ENCODE measurements at places on chromosomes 4 and X. TPM values are rescaled to one million over a fixed set of nuclear protein-coding genes. Genes with fewer than 3 reads are reported as not detected.

DNA sequence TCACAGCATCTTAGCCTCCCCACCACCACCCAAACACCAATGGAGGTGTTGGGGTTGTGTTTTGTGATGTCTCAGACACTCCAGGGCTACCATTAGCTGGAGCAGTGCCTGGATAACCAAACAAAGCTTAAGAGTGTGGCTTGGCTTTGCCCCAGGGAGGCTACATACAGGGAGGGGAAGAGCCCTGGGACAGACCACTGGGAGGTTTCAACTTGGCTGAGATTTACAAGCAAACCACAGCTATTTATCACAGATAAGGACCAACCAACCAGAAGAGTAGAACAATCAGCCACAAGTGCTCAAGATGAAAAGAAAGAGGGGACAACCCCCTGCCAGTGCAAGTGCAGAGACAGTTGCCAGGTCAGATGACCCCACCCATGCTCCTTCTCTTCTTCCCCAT is 24.1 kb downstream of the SOX3 start:
- no peaks in the 10 kb centered on the region for H3K27me3 ChIP-seq
- no peak overlapping the region for H3K4me3 ChIP-seq
- H3K27ac ChIP-seq, result no peak overlapping the region
- no peaks in the 10 kb centered on the region for H3K4me1 ChIP-seq

DNA sequence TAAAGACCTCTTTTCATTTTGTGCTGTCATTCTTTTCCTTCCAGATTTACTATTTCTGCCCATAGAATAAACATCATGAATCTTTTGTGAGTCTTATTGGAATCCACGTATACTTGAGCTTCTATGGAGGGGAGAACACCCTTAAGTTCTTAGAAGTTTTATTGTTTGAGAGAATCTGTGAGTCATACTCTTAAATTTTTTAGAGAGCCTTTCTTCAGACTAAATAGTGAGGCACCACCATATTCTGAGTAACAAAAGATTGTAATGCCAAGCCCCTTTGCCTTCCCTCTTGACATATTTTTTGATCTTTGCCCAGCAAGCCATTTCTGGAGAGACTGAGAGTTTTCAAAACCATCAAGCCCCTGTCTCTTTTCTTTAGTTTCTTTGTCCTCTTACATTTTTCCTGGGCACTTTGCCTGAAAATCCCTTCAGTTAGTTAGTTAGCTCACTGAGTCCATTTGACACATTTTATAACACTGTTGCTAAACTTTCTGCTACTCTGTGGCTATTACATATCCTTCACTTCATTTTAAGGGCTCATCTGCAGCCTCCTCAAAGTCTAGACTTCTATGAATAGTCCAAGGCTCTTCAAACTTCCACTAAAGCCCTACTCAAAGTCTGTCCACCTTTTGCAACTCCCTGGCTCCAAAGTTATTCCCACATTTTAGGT is 65.3 kb upstream of the NDUFC1 start:
- H3K27ac ChIP-seq, result no peak overlapping the region
- no peak overlapping the region for H3K4me3 ChIP-seq
- DNase-seq, result no peak
- peaks cover 46% of the 10 kb centered on the region for H3K36me3 ChIP-seq
- H3K27me3 ChIP-seq, result no peaks in the 10 kb centered on the region

- H3K4me3 ChIP-seq, result no peak overlapping the region
- H3K4me1 ChIP-seq, result no peaks in the 10 kb centered on the region
- no peaks in the 10 kb centered on the region for H3K36me3 ChIP-seq
- no peak overlapping the region for H3K27ac ChIP-seq
- no peak for DNase-seq
Observed at GRCh38 chrX:133417364-133417763, 2.1 kb upstream of the GPC4 start.

- no peaks in the 10 kb centered on the region for H3K36me3 ChIP-seq
- H3K4me1 ChIP-seq, result peaks cover 6% of the 10 kb centered on the region
- no peak for DNase-seq
- no peak overlapping the region for H3K4me3 ChIP-seq
- no peak overlapping the region for H3K27ac ChIP-seq
- H3K27me3 ChIP-seq, result peaks cover 21% of the 10 kb centered on the region
Observed at GRCh38 chr4:74932010-74932409, 906 bp upstream of the PARM1 start.

GRCh38 chrX:10008483-10009056 is 41.4 kb downstream of the CLDN34 start:
- H3K27me3 ChIP-seq, result no peaks in the 10 kb centered on the region
- no peaks in the 10 kb centered on the region for H3K36me3 ChIP-seq
- H3K4me3 ChIP-seq, result no peak overlapping the region
- H3K4me1 ChIP-seq, result peaks cover 3% of the 10 kb centered on the region
- no peak overlapping the region for H3K27ac ChIP-seq

GRCh38 chrX:120457766-120458180 is 11.3 kb downstream of the LAMP2 start:
- H3K27me3 ChIP-seq, result no peaks in the 10 kb centered on the region
- peaks cover 7% of the 10 kb centered on the region for H3K36me3 ChIP-seq
- H3K4me3 ChIP-seq, result no peak overlapping the region
- DNase-seq, result no peak
- peaks cover 9% of the 10 kb centered on the region for H3K4me1 ChIP-seq

DNA sequence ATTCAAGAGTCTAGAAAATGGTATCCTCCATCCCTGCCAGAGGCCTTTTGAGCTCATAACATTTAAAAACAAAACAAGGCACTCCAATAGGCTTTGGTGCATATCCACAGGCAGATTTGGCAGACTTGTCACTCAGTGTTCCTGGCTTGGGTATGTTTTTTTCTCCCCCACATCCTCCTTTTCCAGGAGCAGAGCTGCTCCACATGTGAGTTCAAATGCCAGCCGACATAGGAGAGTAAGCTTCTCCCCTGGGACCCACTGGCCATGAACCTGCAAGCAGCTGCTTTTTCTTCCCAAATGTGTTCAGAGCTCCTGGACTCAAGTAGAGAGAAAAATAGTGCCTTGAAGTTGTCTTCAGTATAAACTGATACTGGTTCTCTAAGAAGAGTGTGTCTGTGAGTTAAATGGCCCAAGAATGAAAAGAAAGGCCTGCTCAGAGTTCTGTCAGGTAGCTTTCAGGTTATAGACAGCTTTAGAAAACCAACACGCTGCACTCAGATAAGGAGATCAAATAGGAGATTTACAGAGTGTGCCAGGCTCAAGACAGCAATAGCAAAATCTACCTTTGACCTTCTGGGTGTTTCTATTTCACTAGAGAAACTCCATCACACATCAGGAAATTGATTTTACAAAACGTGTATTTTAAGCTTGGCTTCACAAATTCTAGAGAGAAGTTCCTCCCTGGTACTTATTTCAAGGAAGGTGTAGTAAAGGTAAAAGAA is 162.5 kb upstream of the GALNT7 start:
- no peaks in the 10 kb centered on the region for H3K27me3 ChIP-seq
- no peak overlapping the region for H3K4me3 ChIP-seq
- no peaks in the 10 kb centered on the region for H3K36me3 ChIP-seq
- H3K27ac ChIP-seq, result no peak overlapping the region
- no peaks in the 10 kb centered on the region for H3K4me1 ChIP-seq

- H3K4me1 ChIP-seq, result no peaks in the 10 kb centered on the region
- DNase-seq, result no peak
- peaks cover 2% of the 10 kb centered on the region for H3K27me3 ChIP-seq
- H3K36me3 ChIP-seq, result no peaks in the 10 kb centered on the region
Observed at GRCh38 chrX:2159861-2160260, 340.9 kb downstream of the DHRSX start.

DNA sequence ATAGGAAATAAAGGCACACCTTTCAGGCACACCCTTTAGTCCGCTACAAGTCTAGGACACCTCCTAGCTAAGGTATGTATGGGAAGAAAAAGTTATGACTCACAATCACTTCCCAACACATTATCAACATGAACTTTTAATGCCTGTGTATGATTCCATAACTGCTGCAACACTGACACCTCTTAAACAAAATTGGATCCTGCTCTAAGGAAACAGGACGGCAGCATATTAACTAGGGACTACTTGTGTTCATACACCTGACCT is 2.4 kb upstream of the PPP3CA start:
- no peaks in the 10 kb centered on the region for H3K36me3 ChIP-seq
- peaks cover 17% of the 10 kb centered on the region for H3K4me1 ChIP-seq
- H3K27ac ChIP-seq, result no peak overlapping the region
- peaks cover 8% of the 10 kb centered on the region for H3K27me3 ChIP-seq
- no peak overlapping the region for H3K4me3 ChIP-seq

GRCh38 chrX:23854945-23855344 is 52.8 kb downstream of the APOO start:
- no peak overlapping the region for H3K4me3 ChIP-seq
- DNase-seq, result no peak
- no peaks in the 10 kb centered on the region for H3K36me3 ChIP-seq
- no peak overlapping the region for H3K27ac ChIP-seq
- H3K4me1 ChIP-seq, result no peaks in the 10 kb centered on the region

GRCh38 chr4:139115226-139115625 is 61.8 kb downstream of the ELF2 start:
- no peak overlapping the region for H3K4me3 ChIP-seq
- H3K27me3 ChIP-seq, result no peaks in the 10 kb centered on the region
- no peak for DNase-seq
- H3K4me1 ChIP-seq, result no peaks in the 10 kb centered on the region
- peaks cover 4% of the 10 kb centered on the region for H3K36me3 ChIP-seq

- DNase-seq, result no peak
- no peak overlapping the region for H3K4me3 ChIP-seq
- H3K27ac ChIP-seq, result no peak overlapping the region
- H3K36me3 ChIP-seq, result no peaks in the 10 kb centered on the region
- no peaks in the 10 kb centered on the region for H3K4me1 ChIP-seq
Observed at GRCh38 chr4:3773552-3774001, 7.4 kb downstream of the ADRA2C start.

GRCh38 chr4:94345969-94346368 is 3.3 kb upstream of the HPGDS start:
- no peaks in the 10 kb centered on the region for H3K4me1 ChIP-seq
- H3K27ac ChIP-seq, result no peak overlapping the region
- H3K36me3 ChIP-seq, result no peaks in the 10 kb centered on the region
- DNase-seq, result no peak
- no peak overlapping the region for H3K4me3 ChIP-seq

GRCh38 chr4:93184053-93184452 is 644.5 kb upstream of the ATOH1 start:
- H3K4me3 ChIP-seq, result no peak overlapping the region
- no peaks in the 10 kb centered on the region for H3K27me3 ChIP-seq
- H3K36me3 ChIP-seq, result no peaks in the 10 kb centered on the region
- H3K27ac ChIP-seq, result no peak overlapping the region
- DNase-seq, result no peak

DNA sequence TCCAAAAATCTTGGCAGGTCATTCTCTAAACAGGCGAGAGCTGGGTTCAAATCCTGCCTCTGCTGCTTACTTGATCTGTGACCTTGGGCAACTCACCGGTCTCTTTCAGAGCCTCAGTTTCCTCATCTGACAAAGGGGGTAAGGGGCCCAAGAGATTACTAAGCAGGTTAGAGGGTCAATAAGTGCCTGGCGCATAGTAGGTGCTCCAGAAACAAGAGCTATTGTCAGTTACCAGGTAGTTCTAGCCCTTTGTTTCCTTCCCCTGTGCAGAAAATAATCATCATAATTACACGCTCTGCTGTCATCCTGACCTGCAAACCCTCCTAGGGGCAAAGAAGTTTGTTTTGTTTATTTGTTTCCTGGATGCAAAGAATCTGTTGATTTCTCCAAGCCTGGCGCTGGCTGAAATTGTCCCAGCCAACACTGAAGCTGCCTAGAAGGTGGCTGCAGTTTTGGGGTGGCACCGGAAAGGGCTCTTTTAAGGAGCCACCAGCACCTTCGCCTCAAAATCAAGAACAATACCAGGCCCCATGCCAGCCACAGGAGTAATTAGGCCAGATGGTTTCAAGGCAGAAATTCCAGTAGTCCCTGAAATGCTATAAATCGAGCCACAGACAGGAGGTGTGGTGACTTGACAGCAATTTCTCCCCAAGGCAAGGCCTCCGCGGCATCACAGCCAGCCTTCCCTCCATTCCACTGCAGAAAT is 10.2 kb upstream of the KIAA0232 start:
- DNase-seq, result no peak
- H3K36me3 ChIP-seq, result no peaks in the 10 kb centered on the region
- H3K4me1 ChIP-seq, result peaks cover 17% of the 10 kb centered on the region
- H3K27ac ChIP-seq, result no peak overlapping the region

DNA sequence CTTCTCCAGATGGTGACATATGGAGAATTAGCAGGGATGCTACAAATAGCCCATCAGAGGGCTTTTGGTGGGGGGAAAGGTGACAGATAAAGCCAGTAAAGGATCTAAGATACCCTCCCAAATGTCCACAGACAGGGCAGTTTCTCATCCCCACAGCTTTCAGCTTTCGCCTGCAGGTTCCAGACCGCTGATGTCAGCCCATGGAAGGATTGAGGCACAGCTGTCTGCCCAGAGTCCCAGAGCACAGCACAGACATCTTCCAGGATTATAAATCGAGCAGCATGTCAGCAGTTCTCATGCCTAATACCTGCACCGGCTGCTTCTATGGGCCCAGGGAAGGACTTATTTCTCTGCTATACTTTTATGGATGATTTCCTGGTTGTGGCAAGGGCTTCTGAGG is 96.7 kb upstream of the MXRA5 start:
- H3K4me1 ChIP-seq, result no peaks in the 10 kb centered on the region
- H3K36me3 ChIP-seq, result no peaks in the 10 kb centered on the region
- H3K27ac ChIP-seq, result no peak overlapping the region
- no peak for DNase-seq
- H3K27me3 ChIP-seq, result peaks cover 2% of the 10 kb centered on the region

- H3K27ac ChIP-seq, result no peak overlapping the region
- no peaks in the 10 kb centered on the region for H3K4me1 ChIP-seq
- H3K27me3 ChIP-seq, result no peaks in the 10 kb centered on the region
Observed at GRCh38 chr4:54473077-54473545, 184.6 kb upstream of the KIT start.

- H3K4me1 ChIP-seq, result no peaks in the 10 kb centered on the region
- DNase-seq, result no peak
- H3K27ac ChIP-seq, result no peak overlapping the region
Observed at GRCh38 chr4:67035501-67035900, 509.8 kb downstream of the CENPC start.

- H3K4me3 ChIP-seq, result no peak overlapping the region
- H3K27me3 ChIP-seq, result no peaks in the 10 kb centered on the region
- DNase-seq, result no peak
- no peak overlapping the region for H3K27ac ChIP-seq
- no peaks in the 10 kb centered on the region for H3K36me3 ChIP-seq
- H3K4me1 ChIP-seq, result no peaks in the 10 kb centered on the region
Observed at GRCh38 chr4:187668526-187669082, 327.0 kb upstream of the ZFP42 start.

GRCh38 chr4:138334346-138335016 is 92.3 kb upstream of the SLC7A11 start:
- H3K4me1 ChIP-seq, result no peaks in the 10 kb centered on the region
- H3K36me3 ChIP-seq, result no peaks in the 10 kb centered on the region
- no peak for DNase-seq
- H3K4me3 ChIP-seq, result no peak overlapping the region
- no peaks in the 10 kb centered on the region for H3K27me3 ChIP-seq

The FAM47E gene
- total RNA-seq, result not detected

The TLR1 gene
- total RNA-seq, result 18.0 TPM

The ODAPH gene
- total RNA-seq, result not detected

The NXT2 gene
- 6.9 TPM for total RNA-seq

The MMRN1 gene
- 0.16 TPM for total RNA-seq

The IL1RAPL2 gene
- total RNA-seq, result not detected

The SMIM10L2A gene
- 3.3 TPM for total RNA-seq

The PCSK1N gene
- total RNA-seq, result 9.1 TPM
